ENCODE measurements at places on chromosomes 11 and 22.

DNA sequence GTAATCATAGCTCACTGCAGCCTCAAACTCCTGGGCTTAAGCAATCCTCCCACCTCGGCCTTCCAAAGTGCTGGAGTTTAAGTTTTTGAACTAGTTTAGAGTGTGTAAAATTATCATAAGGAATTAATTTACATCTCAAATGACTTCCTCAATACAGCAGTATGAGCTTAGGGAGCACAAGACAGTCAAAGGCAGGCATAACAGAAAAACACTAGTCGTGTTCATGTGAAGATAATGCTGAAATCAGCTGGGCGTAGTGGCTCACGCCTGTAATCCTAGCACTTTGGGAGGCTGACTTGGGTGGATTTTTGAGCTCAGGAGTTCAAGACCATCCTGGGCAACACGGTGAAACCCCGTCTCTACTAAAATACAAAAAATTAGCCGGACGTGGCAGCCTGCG lies 25.8 kb downstream of the YDJC start:
- DNase-seq = no peak

- DNase-seq = no peak
These were observed at the start of gene PHLDB1 for GRCh38 chr11:118607401-118608359. TSS of gene PHLDB1 (plus strand) at chr11:118607615. CDS start at chr11:118613837, 6,222 bp downstream.

DNA sequence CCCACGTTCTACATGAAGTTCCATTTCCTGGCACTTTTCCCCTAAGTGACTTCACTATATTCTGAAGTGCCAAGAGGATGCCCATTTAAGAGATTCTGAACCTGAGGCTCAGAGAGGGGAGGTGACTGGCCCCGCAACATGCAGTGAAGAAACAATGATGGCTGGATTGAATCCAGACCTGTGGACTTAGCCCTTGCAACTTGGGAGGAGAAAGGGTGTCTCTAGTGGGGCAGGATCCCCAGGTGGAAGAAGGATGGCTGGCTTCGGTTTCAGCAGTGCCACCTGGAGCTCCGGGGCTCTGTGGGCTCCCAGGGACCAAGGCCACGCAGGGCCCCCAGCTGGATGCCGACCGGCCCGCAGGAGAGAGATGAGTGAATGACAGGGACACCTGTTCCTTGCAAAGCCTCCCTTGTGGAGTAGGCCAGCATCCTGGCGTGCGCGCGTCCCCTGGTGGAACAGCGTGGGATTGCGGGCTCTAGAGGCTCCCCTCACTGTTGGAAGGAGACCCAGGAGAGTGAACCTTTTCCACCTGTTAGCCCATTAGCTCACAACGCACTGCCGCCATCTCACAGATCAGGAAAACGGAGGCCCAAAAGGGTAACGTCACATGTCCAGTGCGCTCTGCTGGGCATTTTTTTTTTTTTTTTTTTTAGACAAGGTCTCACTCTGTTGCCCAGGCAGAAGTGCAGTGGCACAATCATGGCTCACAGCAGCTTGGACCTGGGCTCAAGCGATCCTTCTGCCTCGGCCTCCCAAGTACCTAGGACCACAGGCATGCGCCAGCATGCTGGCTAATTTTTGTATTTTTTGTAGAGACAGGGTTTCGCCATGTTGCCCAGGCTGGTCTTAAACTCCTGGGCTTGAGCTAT lies 104.7 kb downstream of the KIAA1671 start:
- DNase-seq = peak; percentile 72

GRCh38 chr11:76524919-76525318 lies 80.1 kb downstream of the EMSY start:
- no peak for DNase-seq

DNA sequence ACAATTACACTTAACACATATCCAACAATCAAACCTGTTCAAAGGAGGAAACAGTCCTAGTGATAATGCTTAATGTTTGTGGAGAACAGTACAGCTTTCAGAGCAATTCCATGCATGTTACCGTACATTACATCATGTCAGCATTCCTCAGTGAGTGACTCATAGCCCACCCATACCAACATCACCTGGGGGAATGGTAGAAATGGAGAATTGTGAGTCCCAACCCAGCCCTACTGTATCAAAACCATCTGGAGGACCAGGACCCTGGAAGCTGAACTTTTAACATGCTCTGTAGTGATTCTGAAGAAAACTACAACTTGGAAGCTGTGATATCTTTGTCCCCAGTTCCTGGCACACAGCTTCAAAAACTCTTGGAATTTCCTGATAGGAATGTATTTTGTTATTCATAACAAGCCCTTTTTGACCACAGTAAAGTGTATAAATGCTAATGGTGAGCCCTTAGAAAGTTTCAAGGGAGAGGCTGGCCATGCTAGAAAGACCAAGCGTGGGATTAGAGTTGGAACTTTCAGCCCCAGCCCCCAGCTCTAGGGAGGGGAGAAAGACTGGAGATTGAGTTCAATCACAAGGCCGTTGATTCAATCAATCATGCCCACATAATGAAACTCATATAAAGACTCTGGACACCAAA lies 301.1 kb downstream of the BUD13 start:
- DNase-seq = no peak

DNA sequence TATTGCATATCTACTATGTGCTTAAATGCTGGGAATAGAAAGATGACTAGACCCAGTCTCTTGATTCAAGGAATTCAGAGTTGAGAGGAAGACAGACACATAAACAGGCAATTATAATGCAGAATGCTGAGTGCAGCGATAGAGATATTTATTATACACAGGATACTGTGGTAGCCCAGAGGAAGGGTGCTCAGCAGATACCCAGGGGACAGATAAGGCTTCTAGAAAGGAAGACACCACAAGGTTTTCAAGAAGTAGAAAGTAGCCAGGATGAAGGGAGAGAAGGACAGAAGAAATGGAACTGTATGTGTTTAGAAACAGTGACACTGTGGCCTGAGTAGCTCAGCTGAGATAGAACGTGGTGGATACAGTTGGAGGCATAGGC lies 79.4 kb upstream of the NNMT start:
- DNase-seq = no peak

GRCh38 chr11:93192163-93192562 lies 5.6 kb downstream of the SLC36A4 start:
- DNase-seq = no peak

DNA sequence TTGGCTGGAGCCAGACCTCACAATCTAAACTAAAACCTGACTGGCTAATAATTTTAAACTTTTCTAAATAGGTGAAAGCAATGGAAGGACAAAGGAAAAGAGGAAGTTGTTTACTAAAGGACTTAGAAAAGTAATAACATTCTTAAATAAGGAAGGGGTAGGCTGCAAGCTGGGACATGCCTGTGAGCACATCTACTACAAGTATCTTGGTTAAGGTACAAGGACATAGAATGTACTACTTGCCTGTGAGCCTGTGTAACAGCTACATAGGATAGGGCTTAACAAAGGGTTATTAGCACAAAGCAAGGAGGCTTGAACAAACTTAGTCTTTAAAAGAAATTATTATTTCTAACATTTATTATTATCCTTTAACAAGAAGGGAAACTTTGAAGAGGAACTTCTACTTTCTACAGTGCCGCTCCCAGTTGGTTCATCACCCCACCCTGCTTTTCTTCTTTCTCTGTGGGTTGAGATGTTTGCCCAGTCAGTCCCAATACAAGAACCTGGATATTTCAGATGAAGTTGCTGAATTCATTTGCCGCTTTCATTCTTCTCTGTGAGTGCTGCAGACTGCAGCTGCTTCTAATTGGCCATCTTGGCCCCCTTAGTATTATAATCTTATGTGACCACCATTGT lies 87.5 kb downstream of the PRMT3 start:
- DNase-seq = peak; percentile 2

DNA sequence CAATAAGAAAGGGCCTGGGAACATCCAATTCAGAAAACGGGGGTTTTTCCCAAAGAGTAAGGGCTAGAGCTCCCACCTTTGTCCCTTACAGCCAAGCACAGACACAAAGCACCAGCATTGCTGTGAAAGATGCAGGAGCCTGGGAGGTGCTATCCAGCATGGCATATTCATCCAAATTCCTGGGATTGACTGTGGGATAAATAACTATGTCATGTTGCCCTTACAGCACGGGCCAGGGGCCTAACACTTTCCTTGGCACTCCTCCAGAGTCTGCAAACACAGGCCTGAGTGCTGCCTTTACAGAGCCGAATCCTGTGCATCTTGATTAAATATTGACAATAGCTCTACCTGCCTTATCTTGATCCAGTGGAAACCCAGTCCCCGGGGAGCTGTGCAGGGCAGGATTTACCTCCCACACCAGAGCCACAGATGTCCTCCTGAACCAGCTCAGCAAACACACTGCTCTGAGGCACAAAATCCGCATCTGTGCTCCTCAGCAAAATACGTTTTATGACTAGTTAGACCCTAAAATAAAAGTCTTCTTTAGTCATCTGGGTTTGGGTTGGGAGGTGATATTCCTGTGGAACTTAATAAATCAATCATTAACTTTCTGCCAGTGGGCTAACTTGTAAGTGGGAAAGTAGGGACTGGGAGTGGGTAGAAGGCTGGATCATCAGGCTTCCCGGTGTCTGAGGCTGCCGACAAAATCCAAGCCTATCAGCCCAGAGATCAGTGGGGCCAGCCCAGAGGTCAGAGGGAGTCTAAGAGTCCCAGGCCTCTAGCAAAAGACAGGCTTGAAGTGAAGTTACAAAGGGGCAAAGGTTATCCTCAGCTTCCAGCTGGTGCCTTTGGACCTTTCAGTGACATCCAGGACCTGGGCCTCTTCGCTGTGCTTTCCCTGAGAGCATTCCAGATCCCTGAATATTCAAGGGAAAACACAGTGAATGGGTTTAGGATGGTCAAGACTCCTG lies 36.5 kb downstream of the POU2AF3 start:
- DNase-seq = no peak

DNA sequence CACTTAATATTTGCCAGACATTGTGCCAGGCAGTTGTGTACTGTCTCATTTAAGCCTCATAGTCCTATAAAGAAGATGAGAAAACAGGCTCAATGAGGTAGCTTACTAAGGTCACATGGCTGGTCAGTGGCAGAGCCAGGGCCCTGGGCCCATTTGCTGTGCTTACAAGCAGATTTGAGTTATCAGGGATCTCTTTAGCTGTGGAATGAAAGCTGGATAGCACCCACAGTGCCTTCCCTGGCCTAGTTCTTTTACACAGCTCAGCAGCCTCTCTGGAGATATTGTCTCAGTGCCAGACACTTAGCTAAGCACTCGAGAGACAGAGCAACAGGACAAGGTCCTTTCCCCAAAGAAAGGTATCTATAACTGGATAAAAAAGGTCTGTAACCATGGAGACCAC lies 6.1 kb downstream of the TMEM86A start:
- no peak for DNase-seq

DNA sequence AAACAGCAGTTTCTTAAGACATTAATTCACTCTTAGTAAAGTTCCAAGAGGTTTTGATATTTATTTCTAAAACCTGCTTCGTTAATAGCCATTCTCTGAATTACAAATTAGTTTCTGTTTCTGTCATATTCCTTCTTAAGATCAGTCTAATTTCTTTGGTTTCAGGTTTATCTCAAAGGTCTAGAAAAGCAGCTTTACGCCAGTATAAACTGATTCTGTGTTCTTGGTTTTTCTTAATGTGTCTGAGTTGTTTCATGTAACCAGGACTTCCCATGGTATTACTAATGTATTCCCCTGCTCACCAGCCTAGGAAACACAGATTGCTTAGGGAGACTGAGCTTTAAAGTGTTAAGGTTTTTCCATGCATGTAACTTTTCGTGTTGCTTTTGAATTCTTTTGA lies 6.8 kb upstream of the ACY3 start:
- no peak for DNase-seq

DNA sequence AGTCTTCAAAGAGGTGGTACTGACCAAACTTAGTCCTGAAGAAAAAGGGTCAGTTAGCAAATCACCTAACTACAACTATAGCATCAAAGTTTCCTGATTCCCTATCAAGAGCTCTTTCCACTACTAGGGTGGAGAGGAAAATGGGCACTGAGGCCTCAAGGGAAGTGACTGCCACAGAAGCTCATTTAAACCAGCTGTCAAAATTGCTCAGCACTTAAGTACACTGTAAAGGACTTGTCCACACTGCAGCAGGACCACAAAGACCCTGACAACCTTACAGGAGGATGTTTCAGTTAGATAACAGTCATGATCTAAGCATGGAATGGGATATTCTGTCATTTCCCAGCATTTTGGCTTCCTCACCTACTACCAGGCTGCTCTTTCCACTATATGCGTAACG lies 33.0 kb downstream of the FAM168A start:
- no peak for DNase-seq

- DNase-seq = peak; percentile 75
These were observed 1089.3 kb downstream of the FAM181B start for GRCh38 chr11:81644239-81644840.

- DNase-seq = no peak
These were observed 1509.3 kb downstream of the FAM181B start for GRCh38 chr11:81224396-81224795.

GRCh38 chr11:42913731-42914130 lies 398.1 kb upstream of the API5 start:
- no peak for DNase-seq

GRCh38 chr11:122069707-122070360 lies 46.2 kb downstream of the BLID start:
- peak; percentile 18 for DNase-seq

- no peak for DNase-seq
These were observed 34.9 kb upstream of the NFRKB start for GRCh38 chr11:129930296-129930695.

- no peak for DNase-seq
These were observed 40.5 kb downstream of the MICAL2 start for GRCh38 chr11:12150831-12151382.

DNA sequence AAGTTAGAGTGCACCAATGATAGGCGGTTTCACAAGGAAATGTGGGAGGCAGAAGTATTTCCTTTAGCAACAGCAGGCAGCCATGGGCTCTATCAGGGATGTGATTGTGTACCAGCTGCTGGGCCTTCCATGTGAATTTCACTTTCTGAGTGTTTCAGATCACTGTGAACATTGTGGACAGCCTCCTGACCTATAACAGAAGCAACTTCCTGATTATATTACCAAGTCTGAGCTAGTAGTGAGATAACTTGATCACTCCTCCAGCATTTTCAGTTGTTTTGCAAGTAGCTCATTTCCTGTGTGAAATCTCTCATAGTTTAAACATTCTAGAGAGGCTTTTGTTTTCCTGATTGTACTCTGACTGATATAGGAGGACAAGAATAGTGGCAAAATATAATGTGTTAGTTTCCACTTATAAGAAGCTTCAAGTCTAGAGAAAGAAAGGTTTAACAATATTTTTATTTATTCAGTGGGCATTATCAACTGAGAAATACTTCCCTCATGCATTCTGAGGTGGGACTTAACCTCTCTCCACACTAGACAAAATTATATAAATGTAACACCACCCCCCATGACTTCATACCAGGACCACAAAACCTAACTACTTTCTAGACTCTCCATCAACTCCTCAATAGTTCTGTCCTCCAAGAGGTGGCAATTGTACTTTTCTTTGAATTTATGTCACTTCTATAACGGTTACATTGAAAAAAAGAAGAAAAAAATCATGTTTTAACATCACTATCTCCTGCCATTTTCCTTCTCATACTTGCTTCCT lies 184.2 kb upstream of the LUZP2 start:
- DNase-seq = no peak

DNA sequence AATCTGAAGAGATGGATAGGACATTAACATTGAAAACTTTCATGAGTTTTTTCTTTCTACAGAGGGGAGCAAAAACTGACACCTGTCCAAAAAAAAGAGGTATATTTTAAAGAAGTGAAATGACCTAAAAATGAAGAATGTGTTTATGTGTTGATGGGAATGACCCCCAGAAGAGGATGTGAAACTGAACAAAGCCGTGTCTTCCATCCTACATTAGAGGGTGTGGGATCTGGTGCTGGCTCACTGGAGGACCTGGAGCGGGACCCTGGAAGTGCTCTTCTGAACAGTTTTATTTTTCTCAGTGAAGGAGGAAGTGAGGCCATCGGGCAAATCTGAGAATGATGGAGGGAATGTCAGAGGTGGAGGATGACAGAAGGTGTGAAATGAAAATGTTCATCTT lies 470.1 kb downstream of the NTM start:
- no peak for DNase-seq
